Sigmoid colon (tissue), 7 donors: ENCODE measurements at places on chromosomes 12 and 14. TPM values are rescaled to one million over a fixed set of nuclear protein-coding genes. Genes with fewer than 3 reads are reported as not detected.

DNA sequence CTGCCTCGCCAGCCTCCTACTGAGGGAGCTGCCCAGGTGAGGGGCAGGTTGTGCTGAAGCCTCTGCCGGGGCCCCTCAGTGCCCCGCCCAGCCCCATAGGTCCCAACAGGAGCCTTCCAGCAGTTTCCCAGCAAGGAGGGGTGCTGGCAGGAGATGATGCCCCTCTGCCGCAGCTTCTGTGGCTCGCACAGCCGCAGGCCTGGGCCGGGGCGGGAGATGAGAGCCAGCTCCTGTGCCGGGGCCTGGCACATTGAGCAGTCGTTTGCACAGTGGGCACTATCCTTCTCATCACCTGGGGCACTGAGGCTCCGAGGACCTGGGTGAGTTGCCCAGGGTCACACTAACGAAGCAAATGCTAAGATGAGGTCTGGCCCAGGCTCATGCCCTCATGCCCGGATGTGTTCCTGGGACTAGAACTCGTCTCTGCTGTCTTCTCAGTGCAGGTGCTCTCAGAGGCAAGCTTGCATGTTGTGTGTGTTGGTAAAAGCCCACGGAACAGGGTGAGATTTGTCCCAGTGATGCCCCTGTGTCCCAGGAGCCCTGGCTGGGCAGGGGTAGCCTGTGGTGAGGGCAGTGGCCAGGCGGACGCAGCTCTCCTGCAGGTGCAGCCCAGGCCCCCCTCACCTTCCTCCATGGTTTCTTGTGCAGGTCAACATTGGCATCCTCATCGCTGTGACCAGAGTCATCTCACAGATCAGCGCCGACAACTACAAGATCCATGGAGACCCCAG is 177.5 kb downstream of the ADGRD1 start:
- no peak overlapping the region for H3K27ac ChIP-seq
- peak; percentile 39 for DNase-seq

- H3K27me3 ChIP-seq = no peaks in the 10 kb centered on the region
- no peak overlapping the region for H3K4me3 ChIP-seq
- H3K36me3 ChIP-seq = no peaks in the 10 kb centered on the region
Measured at GRCh38 chr14:103833711-103834110, 13.7 kb downstream of the PPP1R13B start.

DNA sequence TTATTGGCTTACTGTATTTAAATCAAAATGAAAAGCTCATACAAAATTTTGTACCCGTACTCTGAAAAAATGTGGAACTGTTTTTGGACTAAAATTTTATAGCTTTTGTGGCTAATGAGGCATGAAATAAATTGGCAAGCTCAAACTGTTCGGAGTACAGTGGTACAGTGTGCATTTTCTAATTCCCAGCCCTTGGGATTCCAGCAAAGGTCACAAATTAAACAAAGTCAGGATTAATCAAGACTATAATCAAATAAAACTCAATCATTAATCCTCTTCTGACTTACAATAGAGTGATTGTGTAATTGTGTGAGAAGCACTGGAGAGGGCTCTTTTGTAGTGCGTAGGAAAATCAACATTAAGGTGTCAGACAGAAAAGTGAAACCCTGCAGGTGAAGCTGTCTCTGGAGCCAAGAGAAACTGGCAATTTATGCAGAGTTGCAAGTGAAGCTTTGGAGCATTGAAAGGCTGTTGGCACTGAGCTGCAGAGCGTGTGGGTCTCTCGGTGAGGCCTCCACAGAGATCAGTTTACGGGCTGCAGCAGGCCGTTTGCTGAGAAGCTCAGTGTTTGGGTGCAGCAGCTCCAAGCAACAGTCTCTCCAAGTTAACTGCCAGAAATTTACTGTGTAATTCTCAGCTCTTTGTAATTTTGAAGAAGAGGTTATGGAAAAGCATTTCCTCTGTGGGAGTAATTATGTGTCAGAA is 275.9 kb downstream of the FBXL14 start:
- peaks cover 21% of the 10 kb centered on the region for H3K4me1 ChIP-seq
- no peak overlapping the region for H3K4me3 ChIP-seq
- H3K27ac ChIP-seq = peak overlapping the region; percentile 52
- DNase-seq = no peak
- H3K36me3 ChIP-seq = no peaks in the 10 kb centered on the region

SIX6 gene
- not detected for total RNA-seq

DNA sequence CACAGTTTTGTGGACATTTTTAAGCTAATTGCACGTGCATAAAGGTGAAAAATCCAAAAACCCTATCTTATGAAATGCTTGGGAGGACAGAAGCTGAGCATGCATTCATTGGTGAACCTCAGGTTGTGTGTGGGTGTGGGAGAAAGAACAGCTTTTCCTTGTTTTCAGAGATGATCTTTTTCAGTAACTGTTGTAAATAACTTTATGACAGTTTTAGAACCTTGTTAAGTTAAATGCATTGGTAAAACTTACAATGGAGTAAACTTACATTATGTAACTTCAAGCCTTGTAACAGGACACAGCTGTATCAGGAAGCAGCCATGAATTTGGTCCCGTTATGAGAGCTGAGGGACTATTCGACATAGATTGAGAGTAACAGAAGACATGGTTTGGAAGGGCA is 587.4 kb downstream of the GALC start:
- H3K27me3 ChIP-seq = no peaks in the 10 kb centered on the region
- no peaks in the 10 kb centered on the region for H3K36me3 ChIP-seq
- DNase-seq = no peak
- H3K4me3 ChIP-seq = no peak overlapping the region
- H3K4me1 ChIP-seq = peaks cover 7% of the 10 kb centered on the region

- peaks cover 6% of the 10 kb centered on the region for H3K36me3 ChIP-seq
- no peak overlapping the region for H3K27ac ChIP-seq
- no peak for DNase-seq
- H3K27me3 ChIP-seq = no peaks in the 10 kb centered on the region
Measured at GRCh38 chr12:12338527-12339168, 11.4 kb downstream of the MANSC1 start.

FBLN5 gene
- 112 TPM for total RNA-seq

DNA sequence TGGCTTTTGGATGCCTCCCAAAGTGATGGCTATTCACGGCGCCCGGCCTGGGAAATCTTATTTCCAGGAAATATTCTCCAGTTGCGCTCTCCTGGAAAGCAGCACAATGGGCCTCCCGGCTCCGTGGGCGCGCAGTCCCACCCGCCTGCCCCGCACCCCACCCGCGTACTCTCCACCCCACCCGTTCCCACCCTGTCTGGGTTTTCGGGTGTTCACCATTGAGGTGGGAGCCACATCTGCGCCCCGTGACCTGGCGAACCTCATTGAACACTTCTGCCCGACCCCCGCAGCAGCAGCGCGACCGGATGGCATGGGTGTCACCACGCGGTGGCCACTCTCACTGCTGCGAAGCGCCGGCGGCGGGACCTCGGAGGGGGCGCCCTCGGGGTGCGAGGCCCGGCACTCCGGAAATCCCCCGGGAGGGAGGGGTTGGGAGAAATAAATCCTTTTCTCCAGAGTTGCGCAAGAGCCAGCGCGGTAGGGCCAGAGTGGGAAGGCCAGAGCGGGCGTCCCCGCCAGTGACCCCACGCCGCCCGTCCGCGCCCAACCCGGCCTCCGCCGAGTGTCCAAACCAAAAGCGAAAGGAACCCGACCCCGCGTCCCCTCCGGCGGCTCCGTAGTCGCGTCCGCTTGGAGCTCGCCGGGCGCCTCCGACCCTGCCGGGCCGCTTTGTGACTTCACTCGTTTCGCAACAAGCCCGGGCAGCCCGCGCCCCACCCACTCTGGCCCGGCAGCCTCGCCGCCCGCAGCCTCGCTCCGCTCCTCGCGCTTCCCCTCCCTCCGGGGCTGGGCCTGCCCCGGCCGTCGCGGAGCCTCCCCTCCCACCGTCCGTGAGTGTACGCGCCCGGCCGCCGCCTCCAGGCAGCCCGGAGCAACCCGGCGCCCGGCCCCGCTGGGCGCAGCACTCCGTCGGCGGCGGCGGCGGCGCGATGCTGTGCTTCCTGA is at the start of gene DRAM1:
TSS of gene DRAM1 (plus strand) at position 720 of the 945 bp plus-strand sequence. CDS start at position 930, 210 bp downstream.
- no peaks in the 10 kb centered on the region for H3K36me3 ChIP-seq
- peak within 1 kb of the TSS; percentile 98 for H3K27ac ChIP-seq
- DNase-seq = peak; percentile 96
- no peaks in the 10 kb centered on the region for H3K27me3 ChIP-seq

GRCh38 chr14:102212356-102212755 is 72.7 kb downstream of the WDR20 start:
- H3K4me3 ChIP-seq = no peak overlapping the region
- DNase-seq = peak; percentile 49
- H3K27me3 ChIP-seq = no peaks in the 10 kb centered on the region
- H3K36me3 ChIP-seq = peaks cover 12% of the 10 kb centered on the region
- peaks cover 23% of the 10 kb centered on the region for H3K4me1 ChIP-seq

STAC3 gene
- total RNA-seq = 0.41 TPM

DNA sequence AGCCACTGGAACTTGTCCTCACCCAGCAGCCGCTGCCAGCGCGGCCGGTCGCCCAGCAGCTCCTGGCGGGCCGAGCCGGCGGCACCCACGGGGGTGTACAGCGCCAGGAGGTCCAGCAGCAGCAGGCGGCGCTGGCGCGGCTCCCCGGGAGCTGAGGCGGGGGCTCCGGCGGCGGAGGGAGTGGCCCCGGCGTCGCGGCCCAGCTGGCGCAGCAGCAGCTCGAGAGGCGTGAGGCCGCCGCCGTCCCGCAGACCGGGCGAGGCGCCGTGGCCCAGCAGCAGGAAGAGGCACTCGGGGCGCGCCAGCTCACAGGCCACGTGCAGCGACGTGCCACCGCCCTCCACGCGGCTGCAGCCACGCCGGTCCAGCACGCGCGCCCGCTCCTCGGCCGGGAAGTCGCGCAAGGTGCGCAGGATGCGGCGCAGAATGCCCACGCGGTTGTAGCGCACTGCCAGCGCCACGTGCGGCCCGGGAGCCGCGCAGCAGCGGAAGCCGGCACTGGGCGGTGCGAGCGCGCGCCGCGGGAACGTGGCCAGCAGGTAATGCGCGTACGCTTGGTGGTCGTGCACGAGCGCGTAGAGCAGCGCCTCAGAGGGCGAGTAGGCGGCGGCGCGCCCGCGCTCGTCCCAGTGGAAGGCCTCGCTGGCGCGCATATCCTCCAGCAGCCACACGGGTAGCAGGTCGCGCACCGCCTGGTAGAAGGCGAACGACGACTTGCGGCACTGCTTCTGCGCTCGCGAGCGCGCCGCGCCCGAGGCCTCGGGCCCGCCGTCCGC is 2.3 kb downstream of the ANKRD9 start:
- H3K4me1 ChIP-seq = peaks cover 19% of the 10 kb centered on the region
- H3K27me3 ChIP-seq = no peaks in the 10 kb centered on the region
- peak overlapping the region; percentile 91 for H3K27ac ChIP-seq
- H3K4me3 ChIP-seq = no peak overlapping the region
- no peak for DNase-seq

DNA sequence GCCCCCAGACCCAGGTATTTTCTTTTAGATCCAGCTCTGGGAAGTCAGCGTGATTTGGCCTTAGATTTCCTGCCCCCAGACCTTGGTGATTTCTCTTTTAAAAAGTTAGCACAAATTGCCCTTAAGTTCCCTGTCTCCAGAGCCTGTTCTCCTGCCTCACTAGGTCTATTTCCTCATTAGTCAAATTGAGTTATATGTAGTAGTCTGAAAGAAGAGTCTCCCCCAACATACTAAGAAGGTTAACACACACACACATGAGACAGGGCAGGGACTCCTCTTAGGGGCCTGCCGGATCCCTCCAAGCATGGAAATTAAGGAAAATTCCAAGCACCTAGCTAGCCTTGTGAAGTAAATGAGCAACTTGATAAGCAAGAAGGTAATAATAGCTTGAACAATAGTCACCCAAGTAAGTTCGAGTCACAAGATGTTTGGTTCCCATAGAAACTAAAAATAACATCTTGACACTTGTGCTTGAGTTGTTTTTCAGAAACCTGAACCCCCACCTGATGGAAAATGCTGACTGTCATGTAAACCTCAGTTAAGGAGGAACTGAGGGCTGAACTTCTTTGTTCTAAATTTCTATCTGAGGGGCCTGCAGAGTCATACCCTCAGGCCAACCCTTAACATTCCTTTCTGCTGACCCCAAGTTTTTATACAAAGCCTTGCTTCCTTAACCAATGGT is 51.6 kb downstream of the CAND1 start:
- H3K4me3 ChIP-seq = no peak overlapping the region
- no peak for DNase-seq

DEGS2 gene
- total RNA-seq = 0.49 TPM

DNA sequence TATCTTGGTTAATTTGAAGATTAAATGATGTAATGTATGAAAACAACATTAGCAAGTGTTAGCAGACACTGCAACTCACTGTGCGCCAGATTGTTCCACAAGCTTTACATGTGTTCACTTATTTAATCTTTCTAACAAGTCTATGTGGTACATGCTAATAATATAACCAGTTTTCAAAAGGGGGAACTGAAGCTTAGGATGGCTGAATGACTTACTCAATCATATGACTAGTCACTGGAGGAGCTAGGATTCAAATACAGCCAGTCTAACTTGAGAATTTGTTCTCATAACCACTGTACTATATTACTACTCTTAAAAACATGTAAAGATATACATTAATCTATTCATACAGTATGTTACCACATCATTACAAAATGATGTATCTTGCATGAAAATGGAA is 60.5 kb upstream of the LRIG3 start:
- no peaks in the 10 kb centered on the region for H3K27me3 ChIP-seq
- no peak overlapping the region for H3K27ac ChIP-seq
- DNase-seq = no peak

GPRC5D gene
- total RNA-seq = not detected

- H3K4me3 ChIP-seq = no peak overlapping the region
- no peak overlapping the region for H3K27ac ChIP-seq
- H3K27me3 ChIP-seq = no peaks in the 10 kb centered on the region
- no peaks in the 10 kb centered on the region for H3K36me3 ChIP-seq
- H3K4me1 ChIP-seq = peaks cover 14% of the 10 kb centered on the region
Measured at GRCh38 chr12:89252284-89252683, 100.0 kb downstream of the DUSP6 start.

- H3K27me3 ChIP-seq = no peaks in the 10 kb centered on the region
- H3K4me3 ChIP-seq = peak overlapping the region; percentile 94
- peak; percentile 62 for DNase-seq
Measured at GRCh38 chr12:2876431-2877046, 435 bp downstream of the FOXM1 start.

- no peak overlapping the region for H3K27ac ChIP-seq
- H3K4me3 ChIP-seq = no peak overlapping the region
- no peaks in the 10 kb centered on the region for H3K36me3 ChIP-seq
- H3K27me3 ChIP-seq = no peaks in the 10 kb centered on the region
- no peaks in the 10 kb centered on the region for H3K4me1 ChIP-seq
- no peak for DNase-seq
Measured at GRCh38 chr12:49282302-49282701, 12.6 kb upstream of the PRPH start.
